ENCODE measurements at places on chromosomes 6 and 20.

- H3K4me1 ChIP-seq, result peaks cover 6% of the 10 kb centered on the region
- H3K27ac ChIP-seq, result peak overlapping the region; percentile 11
- no peak for DNase-seq
- no peaks in the 10 kb centered on the region for H3K27me3 ChIP-seq
Observed at GRCh38 chr20:45293041-45294002, 13.3 kb upstream of the RBPJL start.

DNA sequence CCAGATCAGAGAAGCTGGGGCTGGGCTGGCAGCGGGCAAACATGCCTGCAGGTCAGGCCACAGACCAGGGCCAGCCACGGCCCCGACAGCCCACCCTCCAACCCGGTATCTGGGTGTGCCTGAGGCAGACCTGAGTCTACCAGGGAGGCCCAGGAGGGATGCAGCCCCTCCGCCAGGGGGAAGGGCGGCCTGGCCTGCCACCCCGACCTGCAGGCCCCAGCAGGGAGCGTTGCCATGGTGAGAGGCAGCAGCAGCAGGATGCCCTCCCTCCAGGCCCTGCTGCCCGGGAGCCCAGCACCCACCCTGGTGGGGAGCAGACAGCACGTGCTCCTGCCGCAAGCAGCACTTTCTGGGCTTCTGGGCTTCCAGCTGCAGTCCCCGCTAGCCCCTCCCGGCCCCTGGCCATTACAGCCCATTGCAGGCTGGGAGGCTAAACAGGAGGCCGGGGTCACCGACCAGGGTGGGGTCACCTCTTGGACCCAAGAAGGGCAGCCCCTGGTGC, 3.8 kb upstream of the EEF1A2 start:
- peaks cover 20% of the 10 kb centered on the region for H3K4me1 ChIP-seq
- H3K4me3 ChIP-seq, result no peak overlapping the region
- H3K27me3 ChIP-seq, result peaks cover 98% of the 10 kb centered on the region
- H3K27ac ChIP-seq, result no peak overlapping the region
- no peaks in the 10 kb centered on the region for H3K36me3 ChIP-seq
- DNase-seq, result no peak

DNA sequence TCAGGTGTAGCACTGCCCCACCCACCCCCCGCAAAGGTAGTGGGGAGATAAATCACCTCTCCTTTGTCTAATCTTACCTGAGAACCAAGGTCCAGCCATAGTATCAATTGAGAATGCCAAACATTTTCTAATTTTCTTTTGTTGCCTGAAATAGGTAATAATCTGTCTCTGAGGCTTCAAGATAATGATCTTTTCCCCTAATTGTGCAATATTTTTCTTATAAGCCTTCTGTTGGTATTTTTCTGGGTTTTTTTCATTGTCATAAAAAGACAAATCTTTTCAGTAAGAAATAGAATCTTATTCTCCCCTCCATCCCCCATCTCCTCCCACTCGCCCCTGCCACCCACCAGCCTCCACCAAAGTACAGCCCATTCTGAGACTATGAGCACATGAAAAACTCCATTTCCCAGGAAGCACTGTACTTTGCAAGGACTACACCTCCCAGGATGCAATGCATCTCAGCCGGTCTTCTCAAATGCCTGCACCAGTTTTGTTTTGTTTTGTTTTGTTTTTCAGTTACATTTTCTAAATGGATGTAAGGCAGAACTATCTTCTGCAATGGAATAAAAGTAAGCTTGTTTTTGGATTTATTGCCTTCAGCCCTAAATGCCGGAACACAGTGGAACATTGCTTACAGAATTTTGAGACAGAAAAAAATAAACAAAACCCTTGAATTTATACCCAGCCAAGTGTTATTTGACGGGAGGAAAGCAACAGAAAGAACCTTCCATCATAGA, 268.0 kb downstream of the TFAP2A start:
- no peak overlapping the region for H3K27ac ChIP-seq
- no peaks in the 10 kb centered on the region for H3K36me3 ChIP-seq
- peak overlapping the region; percentile 35 for H3K4me3 ChIP-seq

- DNase-seq, result no peak
- H3K36me3 ChIP-seq, result no peaks in the 10 kb centered on the region
Observed at GRCh38 chr20:59082077-59082740, 39.6 kb upstream of the PRELID3B start.

DNA sequence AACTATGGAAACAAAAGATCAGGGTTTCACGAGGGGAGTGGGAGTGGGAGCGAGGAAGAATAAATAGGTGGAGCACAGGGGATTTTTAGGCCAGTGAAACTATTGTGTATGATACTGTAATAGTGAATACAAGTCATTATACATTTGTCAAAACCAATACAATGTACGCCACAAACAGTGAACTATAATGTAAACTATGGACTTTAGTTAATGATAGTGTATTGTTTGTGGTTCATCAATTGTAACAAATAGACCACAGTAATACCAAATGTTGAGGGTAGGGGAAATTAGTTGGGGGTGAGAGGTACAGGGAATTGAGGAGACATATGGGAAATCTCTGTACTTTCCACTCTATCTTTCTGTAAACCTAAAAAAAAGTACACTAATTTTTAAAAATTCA, 218.4 kb downstream of the FRK start:
- H3K27ac ChIP-seq, result no peak overlapping the region
- no peaks in the 10 kb centered on the region for H3K27me3 ChIP-seq
- DNase-seq, result no peak
- H3K4me1 ChIP-seq, result no peaks in the 10 kb centered on the region
- no peak overlapping the region for H3K4me3 ChIP-seq

GRCh38 chr6:135853227-135853626, 1.7 kb downstream of the PDE7B start:
- no peaks in the 10 kb centered on the region for H3K4me1 ChIP-seq
- no peak overlapping the region for H3K27ac ChIP-seq
- no peaks in the 10 kb centered on the region for H3K27me3 ChIP-seq
- H3K4me3 ChIP-seq, result peak overlapping the region; percentile 36
- no peak for DNase-seq

DNA sequence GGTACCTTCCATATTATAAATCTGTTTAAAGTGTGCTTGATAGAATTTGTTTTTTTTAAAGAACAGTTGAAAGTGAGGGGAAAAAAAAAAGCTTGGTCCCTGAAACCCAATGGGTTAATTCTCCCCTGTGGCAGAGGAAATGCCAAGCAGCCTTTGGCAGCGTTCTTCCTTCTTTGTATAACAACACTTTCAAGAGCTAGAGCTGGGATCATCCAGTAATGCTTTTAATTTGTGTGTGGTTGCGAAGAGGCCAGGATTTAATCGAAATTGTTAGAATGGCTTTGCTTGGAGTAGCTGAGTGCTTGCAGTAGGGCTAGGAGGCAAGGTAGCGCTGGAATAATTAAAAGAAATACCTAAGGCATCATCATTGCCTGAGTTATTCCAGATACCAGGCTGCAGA, 692.0 kb downstream of the DHX35 start:
- no peak overlapping the region for H3K4me3 ChIP-seq
- no peaks in the 10 kb centered on the region for H3K4me1 ChIP-seq
- DNase-seq, result no peak
- H3K36me3 ChIP-seq, result no peaks in the 10 kb centered on the region
- peaks cover 6% of the 10 kb centered on the region for H3K27me3 ChIP-seq

- no peak for DNase-seq
- H3K27ac ChIP-seq, result no peak overlapping the region
- H3K4me3 ChIP-seq, result no peak overlapping the region
- H3K36me3 ChIP-seq, result no peaks in the 10 kb centered on the region
Observed at GRCh38 chr6:15061180-15061641, 184.7 kb upstream of the JARID2 start.

DNA sequence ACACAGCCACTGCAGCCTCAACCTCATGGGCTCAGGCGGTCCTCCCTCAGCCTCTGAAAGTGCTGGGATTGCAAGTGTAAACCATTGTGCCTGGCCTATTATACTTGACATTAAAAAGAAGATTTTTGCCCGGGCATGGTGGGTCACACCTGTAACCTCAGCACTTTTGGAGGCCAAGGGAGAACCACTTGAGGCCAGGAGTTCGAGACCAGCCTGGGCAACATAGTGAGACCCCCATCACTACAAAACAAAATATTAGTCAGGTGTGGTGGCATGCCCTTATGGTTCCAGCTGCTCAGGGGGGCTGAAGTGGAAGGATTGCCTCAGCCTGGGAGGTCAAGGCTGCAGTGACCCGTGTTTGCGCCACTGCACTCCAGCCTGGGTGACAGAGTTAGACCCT, 42.4 kb downstream of the FAM217A start:
- H3K27me3 ChIP-seq, result no peaks in the 10 kb centered on the region
- H3K27ac ChIP-seq, result no peak overlapping the region
- H3K4me3 ChIP-seq, result no peak overlapping the region
- H3K4me1 ChIP-seq, result peaks cover 27% of the 10 kb centered on the region
- H3K36me3 ChIP-seq, result peaks cover 26% of the 10 kb centered on the region

GRCh38 chr20:43508604-43509040, 1.1 kb downstream of the L3MBTL1 start:
- H3K36me3 ChIP-seq, result no peaks in the 10 kb centered on the region
- H3K4me1 ChIP-seq, result peaks cover 4% of the 10 kb centered on the region
- no peak overlapping the region for H3K27ac ChIP-seq

- H3K27me3 ChIP-seq, result no peaks in the 10 kb centered on the region
- no peak overlapping the region for H3K27ac ChIP-seq
- no peak for DNase-seq
- H3K4me1 ChIP-seq, result no peaks in the 10 kb centered on the region
Observed at GRCh38 chr6:132446141-132446854, 45.0 kb upstream of the MOXD1 start.

DNA sequence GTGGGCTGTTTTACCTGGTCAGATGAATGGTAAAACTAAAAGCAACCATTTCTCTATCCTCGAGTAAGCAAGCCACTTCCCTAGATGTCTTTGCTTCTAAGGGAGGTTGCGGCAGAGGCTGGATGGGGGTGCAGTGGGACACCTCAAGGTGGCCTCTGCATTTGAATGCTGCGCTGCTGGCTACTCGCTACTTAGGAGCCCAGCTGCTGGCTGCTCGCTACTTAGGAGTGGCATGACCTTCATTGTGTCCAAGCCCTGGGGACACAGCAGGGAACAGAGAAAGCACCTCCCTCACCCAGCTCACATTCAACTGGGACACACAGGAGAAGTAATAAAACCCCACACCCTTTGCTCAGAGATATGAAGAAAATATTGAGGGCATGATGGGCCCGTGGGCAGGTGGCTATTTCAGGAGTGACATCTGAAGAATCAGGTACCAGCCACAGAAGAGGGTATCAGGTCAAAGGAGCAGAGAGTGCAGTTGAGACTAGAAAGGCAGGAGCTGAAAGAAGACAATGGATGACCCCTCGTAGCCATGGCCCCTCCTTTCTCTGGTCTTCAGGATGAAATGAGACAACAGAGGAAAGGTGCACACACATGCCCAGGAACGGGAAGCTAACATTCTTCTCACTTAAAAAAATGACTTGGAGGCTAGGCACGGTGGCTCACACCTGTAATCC, 149.4 kb downstream of the ZMYND8 start:
- H3K27me3 ChIP-seq, result no peaks in the 10 kb centered on the region
- H3K4me3 ChIP-seq, result no peak overlapping the region
- peaks cover 5% of the 10 kb centered on the region for H3K4me1 ChIP-seq

DNA sequence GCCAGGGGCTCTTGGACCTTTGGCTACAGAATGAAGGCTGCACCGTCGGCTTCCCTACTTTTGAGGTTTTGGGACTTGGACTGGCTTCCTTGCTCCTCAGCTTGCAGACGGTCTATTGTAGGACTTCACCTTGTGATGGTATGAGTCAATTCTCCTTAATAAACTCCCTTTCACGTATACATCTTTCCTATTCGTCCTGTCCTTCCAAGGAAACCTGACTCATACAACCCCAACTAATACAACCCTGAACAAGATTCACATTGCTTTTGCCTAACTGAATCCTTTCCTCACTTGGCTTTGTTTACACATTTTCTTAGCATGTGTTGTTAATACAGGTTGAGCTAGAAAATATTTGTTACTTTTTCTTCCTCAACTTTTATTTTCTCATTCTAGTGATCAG, 21.9 kb downstream of the TBXT start:
- no peak overlapping the region for H3K27ac ChIP-seq
- H3K4me3 ChIP-seq, result no peak overlapping the region
- no peak for DNase-seq
- H3K27me3 ChIP-seq, result no peaks in the 10 kb centered on the region

DNA sequence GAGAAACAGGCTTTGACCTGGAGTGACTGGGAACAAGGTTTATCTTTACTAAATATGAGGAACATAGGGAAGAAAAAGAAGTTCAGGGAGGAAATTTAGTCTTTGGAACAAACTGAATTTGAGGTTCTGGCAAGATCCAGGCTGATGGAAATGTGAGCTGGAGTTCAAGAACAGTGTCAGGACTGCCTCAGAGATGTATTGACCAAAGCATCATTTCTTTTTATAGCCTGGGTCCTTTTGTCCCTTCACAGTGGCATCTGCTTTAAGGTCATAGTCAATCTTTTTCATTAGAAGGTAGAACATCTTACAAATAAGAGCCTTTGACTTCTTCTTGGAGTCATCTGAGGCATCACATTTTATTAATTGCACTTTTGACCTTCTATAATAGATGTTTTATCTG, 326.5 kb upstream of the QKI start:
- H3K4me1 ChIP-seq, result no peaks in the 10 kb centered on the region
- no peaks in the 10 kb centered on the region for H3K27me3 ChIP-seq
- no peak overlapping the region for H3K27ac ChIP-seq

- no peaks in the 10 kb centered on the region for H3K4me1 ChIP-seq
- H3K27ac ChIP-seq, result peak overlapping the region; percentile 31
- no peak overlapping the region for H3K4me3 ChIP-seq
- DNase-seq, result no peak
- H3K27me3 ChIP-seq, result no peaks in the 10 kb centered on the region
Observed at GRCh38 chr6:163750431-163751031, 336.0 kb downstream of the QKI start.

DNA sequence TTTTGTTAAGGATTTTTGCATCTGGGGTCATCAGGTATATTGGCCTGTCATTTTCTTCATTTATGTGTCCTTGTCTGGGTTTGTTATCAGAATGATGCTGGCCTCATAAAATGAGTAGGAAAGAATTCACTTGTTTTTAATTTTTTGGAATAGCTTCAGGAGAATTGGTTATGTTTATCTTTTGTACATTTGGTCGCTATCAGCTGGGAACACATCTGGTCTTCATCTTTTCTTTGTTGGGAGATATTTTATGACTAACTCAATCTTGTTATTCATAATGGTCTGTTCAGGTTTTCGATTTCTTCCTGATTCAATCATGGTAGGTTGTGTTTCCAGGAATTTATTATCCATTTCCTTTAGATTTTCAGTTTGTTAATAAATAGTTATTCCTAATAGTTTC, 207.5 kb upstream of the ASCC3 start:
- no peak overlapping the region for H3K27ac ChIP-seq
- H3K4me1 ChIP-seq, result no peaks in the 10 kb centered on the region
- DNase-seq, result no peak
- no peaks in the 10 kb centered on the region for H3K27me3 ChIP-seq
- no peak overlapping the region for H3K4me3 ChIP-seq

DNA sequence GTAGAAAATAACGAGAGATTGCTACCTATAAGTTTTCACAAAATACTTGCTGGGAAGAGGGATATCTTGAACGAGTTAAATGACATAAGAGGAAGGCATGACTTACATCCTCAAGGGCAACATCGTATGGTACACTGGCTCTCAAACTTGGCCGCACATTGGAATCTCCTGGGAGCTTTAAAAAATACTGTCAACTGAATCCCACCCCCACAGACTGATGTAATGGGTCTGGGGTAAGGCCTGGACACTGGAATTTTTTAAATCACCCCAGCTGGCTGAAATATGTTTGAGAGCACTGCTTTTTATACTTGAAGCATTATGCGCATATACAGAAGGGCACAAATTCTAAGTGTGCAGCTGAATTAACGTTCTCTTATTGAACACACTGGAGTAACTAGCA, 8.0 kb upstream of the TSHZ2 start:
- no peaks in the 10 kb centered on the region for H3K4me1 ChIP-seq
- H3K4me3 ChIP-seq, result no peak overlapping the region
- DNase-seq, result no peak
- H3K27ac ChIP-seq, result no peak overlapping the region
- H3K36me3 ChIP-seq, result no peaks in the 10 kb centered on the region

Data from esophagus squamous epithelium (tissue), 5 donors.